Thyroid gland (tissue), 4 donors: ENCODE measurements at places on chromosomes 3 and 15.

GRCh38 chr3:48232232-48232631, 8.7 kb upstream of the ZNF589 start:
- DNase-seq, result peak; percentile 73

- no peak for DNase-seq
Observed at GRCh38 chr15:41647262-41647661, 12.9 kb upstream of the MGA start.

DNA sequence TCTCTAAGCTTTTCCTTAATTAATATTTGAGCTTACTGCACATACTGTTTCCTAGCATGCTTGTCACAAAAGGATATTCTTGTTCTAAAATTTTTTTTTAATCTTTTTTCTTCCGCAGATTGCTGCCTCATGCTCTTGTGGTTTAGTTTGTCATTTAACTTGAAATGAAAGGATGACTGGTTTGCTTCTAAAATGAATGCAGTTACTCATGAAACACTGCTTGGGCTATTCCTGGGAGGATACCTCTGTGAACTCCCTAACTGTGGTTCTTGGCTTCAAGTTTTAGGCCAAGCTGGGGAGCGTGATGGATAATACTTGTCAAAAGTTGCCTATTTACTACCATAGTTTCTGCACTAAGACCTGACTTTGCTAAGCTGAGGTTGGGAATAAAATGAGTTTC, 64.0 kb downstream of the USP13 start:
- no peak for DNase-seq

GRCh38 chr15:39285071-39285470, 295.8 kb upstream of the THBS1 start:
- DNase-seq, result no peak

DNA sequence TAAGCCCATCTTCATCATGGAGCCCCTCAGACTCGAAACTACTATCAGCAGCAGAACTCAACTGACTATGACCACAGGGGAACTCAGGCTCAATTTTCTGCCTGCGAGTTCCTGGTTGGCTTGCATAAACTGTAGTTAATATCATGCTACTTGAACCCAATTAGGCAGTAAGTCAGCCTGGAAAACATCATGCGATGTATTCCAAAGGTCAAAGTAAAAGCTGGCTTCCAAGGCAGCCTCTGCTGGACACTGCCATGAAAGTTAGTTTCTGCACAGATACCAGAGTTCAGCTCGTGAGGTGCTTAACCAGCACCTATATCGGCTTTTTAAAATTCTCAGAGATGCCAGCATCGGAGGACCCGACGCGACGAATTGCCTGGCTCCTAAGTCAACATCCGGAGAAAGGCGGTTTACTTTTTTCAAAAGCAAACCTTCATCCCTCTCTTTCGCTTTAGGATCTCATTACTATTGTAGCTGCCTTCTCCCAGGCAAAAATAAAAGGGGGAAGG, 3.8 kb downstream of the ANP32A start:
- peak; percentile 32 for DNase-seq

DNA sequence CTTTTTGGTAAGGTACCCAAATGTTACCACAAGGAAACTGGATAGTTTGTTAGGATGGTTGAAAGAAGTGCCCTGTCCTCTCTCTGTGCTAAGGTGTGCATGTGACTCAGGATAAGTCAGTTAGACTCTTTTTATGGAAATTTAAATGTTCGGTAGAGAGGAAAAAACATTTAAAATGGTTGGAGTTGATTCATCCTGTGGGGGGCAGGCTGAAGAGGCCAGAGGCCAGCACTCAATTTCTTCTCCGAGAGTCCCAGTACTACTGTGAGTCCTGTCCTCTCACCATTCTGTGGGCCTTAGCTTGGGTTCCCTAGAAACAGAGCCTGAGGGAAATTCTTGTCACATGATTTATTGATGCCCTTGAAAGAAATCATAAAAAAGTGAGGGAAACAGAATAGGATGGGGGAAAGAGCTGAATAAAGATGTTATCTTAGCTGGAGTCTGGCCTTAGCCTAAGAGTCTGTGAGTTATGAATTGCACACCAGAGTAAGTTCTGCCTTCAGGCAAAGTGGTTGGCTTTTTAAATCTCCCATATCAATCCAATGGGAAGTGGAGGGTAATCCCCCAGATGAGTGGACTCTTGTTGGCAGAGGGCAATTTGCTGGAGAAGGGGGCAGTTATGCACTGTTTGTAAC, 106.5 kb upstream of the GALNT15 start:
- DNase-seq, result no peak

DNA sequence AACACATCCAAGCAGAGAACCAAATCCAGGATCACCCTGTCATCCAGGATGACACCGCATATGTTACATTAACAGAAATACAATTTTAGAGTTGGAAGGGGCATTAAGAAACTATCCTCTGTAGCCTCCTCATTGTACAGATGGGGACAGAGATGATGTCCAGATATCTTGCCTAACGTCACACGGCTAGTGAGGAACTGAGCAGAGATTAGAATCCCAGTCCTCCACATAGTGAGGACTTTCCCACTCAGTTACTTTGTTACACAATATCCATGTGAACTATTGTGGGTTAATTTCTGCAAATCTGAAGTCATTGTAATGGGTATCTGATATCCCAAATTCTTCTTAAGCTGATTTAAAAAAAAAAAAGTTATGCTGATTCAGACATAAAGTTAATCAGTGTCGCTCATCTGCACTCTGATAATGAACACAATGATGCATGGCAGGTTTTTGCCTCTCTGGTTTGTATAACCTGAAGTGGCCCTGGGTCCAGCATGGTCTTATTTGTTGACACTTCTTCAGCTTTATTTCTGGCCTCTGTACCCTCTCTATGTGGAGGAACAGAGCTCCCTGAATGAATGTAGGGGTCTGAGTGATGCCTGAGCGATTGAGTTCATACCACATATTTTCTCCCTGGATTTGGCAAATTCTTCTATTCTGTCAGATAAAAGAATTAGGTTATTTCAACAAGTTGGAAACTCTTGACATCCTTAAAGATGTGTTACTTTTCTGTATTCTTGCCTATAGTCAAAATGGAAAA, 76.0 kb upstream of the LIMD1 start:
- no peak for DNase-seq

DNA sequence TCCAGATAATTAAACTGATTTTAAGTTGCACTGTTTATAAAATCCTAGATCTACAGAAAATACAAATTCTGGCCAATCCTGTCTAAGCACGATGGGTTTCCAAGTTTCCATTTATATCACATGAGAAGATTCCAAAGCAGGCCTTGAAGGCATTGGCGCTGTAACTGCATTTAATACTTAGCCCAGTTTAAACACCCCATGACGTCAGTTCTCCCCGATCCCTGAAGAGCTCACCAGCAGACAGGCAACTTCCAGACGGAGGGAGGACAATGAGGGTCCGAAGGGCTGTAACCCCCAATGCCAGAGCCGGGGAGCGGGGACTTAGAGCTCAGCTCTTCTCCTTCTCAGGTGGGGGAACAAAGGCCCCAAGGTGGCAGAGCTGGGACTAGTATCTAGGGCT, 117.3 kb downstream of the XXYLT1 start:
- DNase-seq, result no peak

DNA sequence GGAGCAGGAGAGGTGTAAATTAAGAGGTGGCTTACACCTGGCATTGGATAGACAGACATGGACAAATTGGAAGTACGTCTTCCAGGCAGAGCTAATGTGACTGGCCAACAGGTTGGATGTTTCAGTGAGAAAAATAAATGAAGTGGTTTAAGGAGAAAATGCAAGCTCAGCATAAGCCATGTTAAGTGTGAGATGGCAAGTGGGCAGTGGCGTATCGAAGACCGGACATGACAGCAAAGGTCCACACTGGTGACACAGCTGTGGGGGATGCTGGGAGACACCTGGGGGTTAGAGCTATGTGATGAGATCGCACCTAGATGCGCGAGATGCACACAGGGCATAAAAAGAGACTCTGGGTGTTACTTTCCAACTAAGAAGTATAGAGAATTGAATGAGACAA, 3.7 kb upstream of the ATP10A start:
- no peak for DNase-seq

GRCh38 chr3:139112230-139112558, 67.5 kb upstream of the PRR23C start:
- DNase-seq, result no peak

- peak; percentile 2 for DNase-seq
Observed at GRCh38 chr3:134314588-134315285, 59.5 kb downstream of the AMOTL2 start.

- no peak for DNase-seq
Observed at GRCh38 chr3:142888099-142888480, 793 bp downstream of the PCOLCE2 start.

GRCh38 chr3:130582457-130583153, 65.6 kb downstream of the COL6A6 start:
- no peak for DNase-seq

DNA sequence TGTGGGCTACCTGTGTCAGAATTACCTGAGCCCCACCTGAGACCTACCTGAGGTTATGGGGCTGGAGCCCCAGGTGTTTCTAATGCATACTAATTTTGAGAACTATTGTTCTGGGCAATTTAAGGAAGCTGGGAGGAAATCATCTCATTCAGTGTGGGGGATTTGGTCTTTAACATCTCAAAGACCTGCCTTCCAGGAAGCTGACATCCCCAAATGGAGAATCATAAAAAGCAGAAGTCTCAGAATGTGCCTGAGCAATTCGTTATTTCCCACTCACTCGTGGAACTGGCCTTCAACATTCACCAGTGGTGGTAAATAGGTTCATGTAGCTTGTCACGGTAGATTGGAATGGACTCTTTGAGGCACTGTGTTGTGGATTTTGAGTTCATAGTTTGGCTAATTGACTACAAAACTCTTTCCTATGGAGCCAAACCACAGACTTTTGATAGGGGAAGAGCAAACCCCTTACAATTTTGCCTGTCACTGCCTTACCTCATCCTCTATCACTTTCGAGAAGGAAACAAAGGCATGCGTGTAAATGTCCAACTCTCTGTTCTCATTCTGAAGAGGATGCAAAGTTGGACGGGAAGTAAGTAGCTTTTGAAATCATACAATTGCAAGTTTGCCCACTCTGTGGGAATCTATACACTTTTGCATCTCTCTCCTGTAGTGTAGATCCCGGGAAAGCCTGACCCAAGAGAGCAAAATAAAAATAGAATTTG, 521.0 kb upstream of the MDFIC2 start:
- DNase-seq, result no peak

DNA sequence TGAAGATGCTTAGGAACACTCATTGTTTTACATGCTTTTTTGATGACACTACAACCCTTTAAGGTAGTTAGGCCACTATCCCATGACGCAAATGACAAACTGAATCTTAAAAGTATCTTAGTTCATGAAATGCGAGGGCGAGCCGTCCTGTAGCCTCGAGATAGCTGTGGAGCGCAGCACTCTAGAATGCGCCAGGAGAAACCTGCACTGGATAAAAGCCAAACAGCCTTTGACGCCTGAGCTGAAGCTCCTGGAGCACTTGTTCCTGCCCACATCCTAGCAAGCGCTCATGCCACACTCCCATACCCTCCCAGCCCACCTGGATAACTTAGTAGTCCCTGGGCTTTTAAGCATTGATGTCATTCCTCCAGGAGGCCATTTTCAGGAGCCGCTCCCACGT, 516.9 kb downstream of the GABRG3 start:
- peak; percentile 61 for DNase-seq

- DNase-seq, result no peak
Observed at GRCh38 chr15:81339321-81339720, 15.4 kb upstream of the STARD5 start.

GRCh38 chr15:94206463-94207167, 24.7 kb upstream of the MCTP2 start:
- peak; percentile 35 for DNase-seq

- no peak for DNase-seq
Observed at GRCh38 chr3:189724356-189724755, 93.2 kb downstream of the TP63 start.

DNA sequence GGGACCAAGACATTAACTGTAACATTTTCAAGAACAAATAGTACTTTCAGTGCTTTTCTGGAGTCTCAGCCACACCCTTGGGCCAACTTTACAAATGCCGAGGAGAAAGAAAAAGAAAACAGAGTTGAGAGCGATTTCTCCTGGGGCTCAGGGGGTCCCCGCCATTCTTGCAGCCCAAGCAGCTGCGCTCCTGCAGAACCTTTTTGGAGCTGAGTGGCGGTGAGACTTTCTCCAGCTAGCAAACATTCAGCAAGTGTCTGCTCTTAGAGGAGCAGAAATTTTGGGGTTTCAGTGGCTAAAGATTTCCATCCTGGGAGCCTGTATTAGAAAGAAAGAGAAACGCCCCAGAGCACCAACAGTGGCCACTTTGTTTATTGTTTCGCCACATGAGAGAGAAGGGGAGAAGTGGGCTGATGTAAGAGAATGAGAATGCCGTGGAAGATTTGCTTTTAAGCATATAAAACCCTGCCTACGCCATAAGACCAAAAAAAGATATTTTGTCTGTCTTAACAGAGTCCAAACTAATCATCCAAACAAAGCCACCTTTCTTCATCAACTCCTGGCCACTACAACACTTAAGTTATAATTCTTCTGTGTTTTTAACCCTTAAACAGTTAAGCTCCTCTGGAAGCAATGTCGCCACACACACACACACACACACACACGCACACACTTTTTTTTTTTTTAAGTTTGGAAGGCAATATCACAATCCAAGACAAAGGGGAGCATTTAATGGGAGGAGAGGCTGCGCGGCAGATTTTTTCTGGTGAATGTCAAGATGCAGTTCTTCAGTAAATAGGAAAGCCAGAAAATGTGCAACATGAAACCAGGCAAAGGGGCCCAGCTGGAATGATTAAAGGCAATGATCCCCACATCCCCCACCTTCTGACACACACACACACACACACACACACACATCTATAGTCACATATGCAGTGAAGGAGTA, 19.2 kb downstream of the EID1 start:
- DNase-seq, result no peak

DNA sequence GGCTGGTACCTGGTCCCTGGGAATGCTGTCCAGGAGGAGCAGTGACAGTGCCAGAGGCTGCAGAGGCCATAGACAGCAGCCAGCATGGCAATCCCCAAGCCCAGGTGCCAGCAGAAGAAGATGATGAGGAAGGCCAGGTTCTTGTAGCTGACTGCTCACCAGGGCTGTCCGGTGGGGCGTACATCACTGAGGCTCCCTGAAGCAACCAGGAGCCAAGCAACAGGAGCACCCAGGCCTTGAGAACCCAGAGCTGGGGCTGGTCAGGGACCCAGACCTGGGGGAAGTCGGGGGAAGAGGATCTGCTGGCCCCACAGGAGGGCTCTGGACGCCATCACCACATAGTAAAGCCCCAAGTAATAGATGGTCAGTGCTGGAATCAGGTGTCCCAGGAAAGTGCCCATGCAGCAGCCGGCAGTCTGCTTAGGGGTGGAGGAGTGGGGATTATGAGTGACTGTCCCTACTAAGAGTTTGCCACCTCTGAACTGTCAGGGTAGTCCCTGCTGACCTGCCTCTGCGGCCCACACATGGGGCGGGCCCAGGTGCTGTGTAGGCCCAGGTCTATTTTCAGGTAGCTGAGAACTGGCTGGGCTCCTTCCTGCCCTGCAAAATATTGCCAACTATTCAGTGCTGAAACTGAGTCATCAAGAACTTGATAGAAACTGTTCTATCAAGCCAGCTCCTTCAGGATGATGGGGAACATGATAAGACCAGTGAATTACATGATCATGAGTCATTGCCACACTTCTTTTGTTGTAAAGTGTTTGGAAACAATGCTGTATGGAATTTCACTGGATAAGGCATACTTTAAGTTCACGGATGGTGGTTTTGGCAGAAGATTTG, 68.7 kb downstream of the CHRD start:
- no peak for DNase-seq

- DNase-seq, result peak; percentile 31
Observed at GRCh38 chr15:58146749-58147148, 8.6 kb downstream of the AQP9 start.

GRCh38 chr3:40211579-40211978, 97.9 kb upstream of the EIF1B start:
- no peak for DNase-seq

GRCh38 chr15:58038426-58039078, 27.0 kb downstream of the ALDH1A2 start:
- peak; percentile 37 for DNase-seq
